ENCODE measurements at places on chromosomes 4 and X.

DNA sequence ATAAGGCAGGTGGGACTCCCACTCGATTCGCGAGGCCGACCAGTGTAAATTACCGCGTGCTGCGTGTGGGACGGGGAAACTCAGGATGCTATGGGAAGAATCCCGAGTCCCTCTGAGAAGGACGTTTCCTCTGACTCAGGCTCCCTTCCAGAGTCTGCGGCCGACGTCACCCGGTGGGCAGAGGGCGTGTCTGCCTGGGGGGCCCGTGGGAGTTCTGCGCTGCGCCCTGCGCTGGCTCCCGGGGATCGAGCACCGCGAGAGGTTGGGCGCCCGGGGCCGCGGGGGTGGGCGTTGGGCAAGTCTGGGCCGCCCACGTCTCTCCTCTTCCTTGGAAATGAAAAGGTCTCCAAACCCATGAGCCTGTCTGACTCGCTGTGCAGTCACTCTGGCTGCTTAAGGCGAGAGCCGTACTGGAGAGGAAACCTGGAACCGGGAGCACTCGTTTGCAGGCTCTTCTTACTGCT, 568 bp downstream of the NIPAL1 start:
- DNase-seq: peak; percentile 42

DNA sequence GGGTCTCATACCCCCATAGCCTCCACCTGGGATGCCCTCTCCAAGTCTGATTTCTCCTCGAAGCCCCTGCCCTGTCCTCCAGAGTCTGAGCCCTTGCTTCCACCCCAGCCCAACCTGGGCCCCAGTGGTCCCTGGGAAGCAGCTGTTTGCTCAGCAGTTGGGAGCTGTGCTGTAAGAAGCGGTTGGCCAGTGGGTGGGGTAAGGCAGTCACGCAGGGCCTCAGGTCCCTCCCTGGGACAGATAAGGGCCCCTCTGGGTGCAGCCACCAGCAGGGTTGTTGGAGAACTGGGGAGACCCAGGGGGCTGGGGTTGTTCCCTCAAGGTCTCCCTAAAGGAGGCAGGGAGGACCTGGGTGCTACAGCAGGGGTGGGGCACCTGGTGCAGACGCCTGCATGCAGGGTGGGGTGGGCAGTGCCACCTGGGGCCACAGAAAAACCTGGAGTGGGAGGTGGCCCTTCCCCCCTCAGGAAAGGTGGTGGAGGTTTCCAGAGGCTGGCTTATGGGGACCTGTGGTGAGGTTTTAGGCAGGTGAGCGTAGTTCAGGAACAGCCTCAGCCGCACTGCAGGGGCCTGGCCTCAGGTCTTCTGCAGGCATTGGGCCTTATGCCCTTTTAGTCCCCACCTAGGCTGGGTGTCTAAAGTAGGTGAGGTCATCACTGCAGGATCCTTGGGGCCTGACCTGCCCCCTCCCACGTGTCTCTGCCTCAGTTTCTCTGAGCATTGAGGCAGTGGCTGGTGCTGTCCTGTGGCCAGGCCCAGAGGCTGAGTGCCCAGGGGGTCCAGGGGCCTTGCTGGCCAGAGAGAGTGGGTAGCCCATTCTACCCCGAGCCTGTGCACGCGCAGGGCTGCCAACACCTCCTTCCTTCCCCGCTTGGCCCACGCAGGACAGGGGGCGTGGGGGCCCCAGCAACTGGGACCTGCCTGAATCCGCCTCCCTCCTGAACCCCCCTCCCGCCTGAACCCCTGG, 3.1 kb upstream of the SLC26A1 start:
- DNase-seq: no peak

DNA sequence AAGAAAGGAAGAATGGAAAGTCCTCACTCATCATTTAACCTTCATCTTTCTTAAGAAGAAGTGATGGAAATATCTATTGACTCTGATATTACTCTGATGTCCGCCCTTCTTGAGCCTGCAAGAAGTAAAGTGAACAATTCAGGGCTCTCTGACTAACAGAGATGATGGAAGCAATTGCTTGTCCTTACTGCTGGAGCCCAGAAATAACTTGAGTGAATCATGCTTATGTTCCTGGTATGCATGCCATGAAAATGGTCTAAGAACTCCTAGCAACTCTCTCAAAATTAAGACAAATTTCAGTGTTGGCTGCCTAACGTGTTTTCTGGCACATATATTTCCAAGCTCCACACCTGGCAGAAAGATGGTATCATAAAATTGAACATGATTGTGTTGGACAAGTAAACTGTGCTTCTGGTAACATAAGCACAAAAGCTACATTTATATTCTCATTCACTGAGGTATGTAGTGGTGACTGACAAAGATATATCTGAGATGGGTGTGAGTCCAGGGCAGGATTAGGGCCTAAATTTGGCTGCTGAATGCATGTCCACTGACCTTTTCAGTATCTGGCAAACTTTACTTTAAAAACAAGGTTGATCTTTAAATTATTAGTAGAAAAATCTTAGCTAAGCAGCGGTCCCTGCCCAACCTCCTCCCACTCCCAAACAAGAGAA, 109.2 kb upstream of the OTUD4 start:
- no peak for DNase-seq

DNA sequence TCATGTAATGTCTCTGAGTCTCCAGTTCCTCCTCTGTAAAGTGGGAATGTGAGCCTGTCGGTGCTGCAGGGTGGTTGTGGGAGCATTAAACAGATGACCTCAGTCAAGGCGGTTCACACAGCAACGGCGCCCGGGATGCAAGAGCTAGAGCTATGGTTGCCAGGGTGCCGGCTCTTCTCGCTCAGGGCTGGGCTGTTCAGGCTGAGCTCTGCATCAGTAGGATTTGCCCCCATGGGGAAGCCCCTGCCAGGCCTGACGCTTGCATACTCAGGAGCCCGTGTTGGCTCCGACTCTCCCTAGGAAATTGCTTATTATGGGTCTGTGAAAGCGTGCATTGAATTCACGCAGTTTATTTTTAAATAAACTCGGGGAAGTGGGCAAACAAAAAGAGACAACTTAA, 67.3 kb downstream of the PSAPL1 start:
- DNase-seq: no peak

DNA sequence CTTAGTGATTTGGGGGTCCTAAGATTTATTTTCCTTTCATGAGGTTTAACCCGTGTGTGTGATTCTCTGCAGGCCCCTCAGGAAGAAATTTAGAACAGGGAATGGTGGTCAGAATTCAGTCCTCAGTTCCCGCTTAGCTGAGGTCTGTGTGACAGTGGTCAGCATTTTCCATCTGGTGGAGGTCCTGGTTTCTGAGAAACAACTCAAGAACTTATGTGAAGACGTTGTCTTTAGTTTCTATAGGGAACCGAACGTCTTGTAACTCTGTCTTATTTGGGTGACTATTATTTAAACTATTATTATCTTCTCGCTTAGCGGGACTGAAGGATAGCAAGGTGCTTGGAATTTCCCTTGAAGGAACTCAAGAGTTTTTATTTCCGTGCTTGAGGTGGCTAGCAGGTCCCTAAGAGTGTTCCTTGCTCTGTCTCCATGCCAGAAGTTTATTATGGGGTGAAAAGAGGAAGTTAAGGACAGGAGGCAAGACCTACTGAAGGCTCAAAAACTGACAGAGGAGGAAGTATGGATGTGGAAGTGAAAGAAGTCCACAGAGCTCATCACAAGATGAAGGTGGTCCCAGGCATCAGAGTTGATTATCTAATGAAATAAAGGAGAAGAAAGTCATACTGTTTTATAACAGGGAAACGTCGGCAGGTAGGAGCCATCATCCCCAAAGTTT, 9.4 kb downstream of the MGST2 start:
- no peak for DNase-seq
